ENCODE measurements at places on chromosomes 11 and 22. TPM values are rescaled to one million over a fixed set of nuclear protein-coding genes. Genes with fewer than 3 reads are reported as not detected.

The LRRC4C gene
- not detected for total RNA-seq

The CTSW gene
- total RNA-seq: not detected

The PKDREJ gene
- not detected for total RNA-seq

The SLC17A6 gene
- not detected for total RNA-seq

The PGA5 gene
- total RNA-seq: not detected

The APOBEC3B gene
- 27.4 TPM for total RNA-seq

The OTOG gene
- total RNA-seq: not detected

Data from A549 treated with CORT108297 at 1 μM for 4 hours (cell line).